ENCODE measurements at places on chromosomes 5 and 9.
A peak's percentile ranks its signal among the peaks of the same experiment; 100 is the strongest.

DNA sequence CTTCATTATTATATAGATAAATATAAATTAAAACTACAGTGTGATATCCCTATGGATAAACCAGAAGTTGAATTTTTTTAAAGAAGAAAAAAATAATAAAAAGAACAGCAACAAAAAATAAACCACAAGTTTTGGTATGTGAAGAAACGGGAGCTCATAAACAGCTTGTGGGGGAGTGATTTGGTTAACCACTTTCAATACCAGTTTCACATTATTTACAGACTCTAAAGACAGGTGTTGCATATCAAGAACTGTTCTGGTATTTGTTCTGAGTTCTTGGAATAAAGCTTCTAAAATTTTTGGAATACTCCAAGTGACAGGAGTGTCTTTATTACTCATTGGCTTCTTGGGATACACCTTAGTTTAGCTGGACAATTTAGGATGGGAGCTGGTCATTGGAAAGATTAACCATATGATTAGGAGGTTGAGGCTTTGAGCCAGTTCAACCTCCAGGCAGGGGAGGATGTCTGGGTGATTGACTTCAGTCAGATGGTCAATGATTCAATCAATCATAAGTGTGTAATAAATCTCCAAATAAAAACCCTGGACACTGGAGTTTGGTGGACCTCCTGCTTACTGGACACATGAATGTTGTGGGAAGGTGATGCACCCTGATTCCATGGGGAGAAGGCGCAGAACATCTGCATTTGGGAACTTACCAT lies 2223.1 kb upstream of the C9orf72 start:
- DNase-seq = no peak

GRCh38 chr9:131651599-131651998 lies 88.3 kb downstream of the RAPGEF1 start:
- no peak for DNase-seq

DNA sequence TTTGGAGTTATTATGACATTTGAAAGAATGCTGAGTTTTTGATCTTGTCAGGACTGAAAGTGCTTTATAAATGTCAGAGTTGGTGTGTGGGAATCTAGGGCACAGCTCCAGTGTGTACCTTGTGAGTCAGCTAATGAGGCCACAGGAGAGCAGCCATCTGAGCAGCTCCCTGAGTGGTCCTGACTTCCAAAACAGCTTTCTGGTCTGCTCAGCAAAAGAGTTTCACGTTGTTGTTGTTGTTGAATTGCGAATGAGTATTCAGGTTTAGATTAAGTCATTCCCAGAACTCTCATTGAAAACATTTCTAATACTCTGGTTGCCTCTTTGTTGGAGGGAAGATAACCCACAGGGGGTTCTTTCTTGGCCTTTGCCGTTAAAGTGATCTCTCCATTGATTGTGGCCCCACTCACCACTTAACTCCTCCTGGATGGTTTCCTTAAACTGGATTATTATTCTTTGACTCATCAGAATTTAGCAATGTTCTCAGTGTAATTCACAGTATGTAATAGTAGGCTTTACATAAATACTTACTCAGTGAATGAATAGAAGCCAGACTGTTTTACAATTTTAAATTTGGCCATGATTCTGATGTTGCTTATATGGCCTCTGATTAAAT lies 125.1 kb upstream of the SGCD start:
- DNase-seq = peak; percentile 89

- no peak for DNase-seq
Measured at GRCh38 chr5:68480335-68480940, 264.9 kb downstream of the PIK3R1 start.

- no peak for DNase-seq
Measured at GRCh38 chr9:111527347-111527746, 2.4 kb downstream of the ZNF483 start.

- DNase-seq = no peak
Measured at GRCh38 chr5:41575110-41575779, 64.8 kb upstream of the PLCXD3 start.

- peak; percentile 44 for DNase-seq
Measured at GRCh38 chr5:155082401-155082800, 68.8 kb downstream of the KIF4B start.

- DNase-seq = no peak
Measured at GRCh38 chr5:66362687-66363086, 218.6 kb downstream of the SREK1 start.

DNA sequence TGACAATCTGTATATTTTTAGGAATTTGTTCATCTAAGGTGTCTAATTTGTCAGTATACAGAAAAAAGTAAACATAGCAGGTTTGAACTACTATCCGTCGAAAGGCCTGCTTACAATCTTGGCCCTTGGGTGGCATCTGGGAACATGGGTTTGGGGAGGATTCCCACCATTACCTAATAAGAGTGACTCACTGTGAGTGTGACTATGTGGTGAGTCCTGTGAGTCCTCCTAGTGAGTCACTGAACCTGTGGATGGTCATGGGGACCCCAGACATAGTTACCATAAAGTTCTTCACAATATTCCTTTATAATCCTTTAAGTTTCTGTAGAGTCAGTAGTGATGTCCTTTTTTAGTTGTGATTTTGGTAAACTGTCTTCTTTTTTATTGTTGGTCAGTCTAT lies 37.0 kb downstream of the RNF130 start:
- no peak for DNase-seq

DNA sequence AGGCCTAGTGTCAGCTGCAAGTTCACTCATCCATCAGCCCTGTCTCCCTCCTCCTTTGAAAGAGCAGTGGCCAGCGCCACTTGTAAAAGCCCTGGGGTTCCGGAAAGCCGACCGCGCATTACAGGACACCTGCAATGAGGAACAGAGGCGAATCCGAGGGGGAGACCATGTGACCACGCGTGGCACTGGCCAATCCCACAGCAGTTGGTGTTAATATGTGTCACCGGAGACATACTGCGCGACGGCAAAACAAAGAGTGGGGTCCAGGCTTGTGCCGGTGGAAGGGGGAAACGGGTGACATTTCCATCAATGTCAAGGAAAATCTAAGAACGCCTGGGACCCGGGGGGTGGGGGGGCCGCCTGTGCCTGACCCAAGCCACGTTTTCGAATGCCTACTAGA lies 480.8 kb downstream of the SPATA31A7 start:
- no peak for DNase-seq

GRCh38 chr9:37952731-37953130 lies 48.8 kb upstream of the SLC25A51 start:
- peak; percentile 76 for DNase-seq

DNA sequence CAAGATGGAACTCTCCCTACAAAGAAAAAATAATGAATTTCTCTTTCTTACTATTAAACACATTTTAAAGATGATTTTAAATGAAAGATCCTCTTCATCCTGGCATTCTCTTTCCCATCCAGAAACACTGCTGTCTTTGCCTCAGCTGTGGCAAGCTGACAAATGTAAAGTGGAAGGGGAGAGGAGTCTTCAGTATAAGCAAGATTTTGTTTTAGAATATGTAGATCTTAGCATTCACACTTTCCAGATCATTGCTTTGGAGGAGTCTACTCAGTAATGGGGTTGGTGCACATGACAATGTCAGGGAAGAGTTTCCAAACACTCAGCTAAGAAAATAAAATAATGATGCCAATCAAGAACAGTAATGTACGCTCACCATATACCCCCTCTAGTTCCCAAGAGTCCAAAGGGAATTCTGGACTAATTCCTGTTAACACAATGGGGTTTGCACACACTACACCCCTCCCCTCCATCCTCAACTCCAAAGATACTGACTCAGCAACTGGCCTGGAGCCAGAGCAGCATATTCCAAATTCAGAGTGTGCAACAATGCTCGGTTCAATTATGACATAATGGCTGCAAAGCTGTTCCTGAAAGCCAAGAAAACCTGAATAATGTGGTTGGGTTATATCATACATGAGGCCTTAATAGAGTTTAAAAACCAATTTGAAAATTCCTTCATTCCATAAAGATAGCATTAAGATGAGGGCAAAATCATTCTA lies 4.6 kb downstream of the C5orf63 start:
- peak; percentile 84 for DNase-seq

DNA sequence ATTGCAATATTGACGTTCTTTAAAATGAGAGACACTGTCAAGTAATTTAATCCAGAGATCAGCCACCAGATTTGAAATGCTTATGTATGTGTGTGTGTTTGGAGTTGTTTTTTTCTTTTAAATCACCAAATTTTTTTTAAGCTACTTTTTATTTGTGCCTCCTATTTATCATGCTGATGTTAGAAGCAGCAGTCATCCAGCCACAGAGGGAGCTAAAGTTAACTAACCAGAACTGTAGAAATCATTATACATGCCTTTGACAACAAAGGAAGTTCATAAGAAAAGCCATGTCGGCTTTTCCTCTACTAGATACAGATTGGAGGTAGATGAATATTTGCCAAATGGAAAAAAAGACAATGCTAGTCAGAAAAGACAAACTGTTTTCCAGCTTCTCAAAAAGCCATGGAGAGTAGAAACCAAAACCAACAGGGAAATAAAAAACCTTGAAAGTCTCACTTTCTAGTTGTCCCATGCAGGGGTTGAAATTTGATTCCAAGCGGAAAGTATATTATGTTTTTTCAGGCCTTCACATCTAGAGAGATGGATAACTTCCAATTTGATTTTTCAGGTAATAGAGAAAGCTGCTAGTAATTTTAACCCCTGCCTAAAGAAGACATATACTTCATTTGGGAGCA lies 4.5 kb downstream of the PURA start:
- no peak for DNase-seq

- DNase-seq = no peak
Measured at GRCh38 chr5:82747986-82748385, 329.2 kb downstream of the TMEM167A start.

GRCh38 chr5:62144401-62145022 lies 161.5 kb upstream of the KIF2A start:
- no peak for DNase-seq

- no peak for DNase-seq
Measured at GRCh38 chr5:62284946-62285891, 20.8 kb upstream of the KIF2A start.

DNA sequence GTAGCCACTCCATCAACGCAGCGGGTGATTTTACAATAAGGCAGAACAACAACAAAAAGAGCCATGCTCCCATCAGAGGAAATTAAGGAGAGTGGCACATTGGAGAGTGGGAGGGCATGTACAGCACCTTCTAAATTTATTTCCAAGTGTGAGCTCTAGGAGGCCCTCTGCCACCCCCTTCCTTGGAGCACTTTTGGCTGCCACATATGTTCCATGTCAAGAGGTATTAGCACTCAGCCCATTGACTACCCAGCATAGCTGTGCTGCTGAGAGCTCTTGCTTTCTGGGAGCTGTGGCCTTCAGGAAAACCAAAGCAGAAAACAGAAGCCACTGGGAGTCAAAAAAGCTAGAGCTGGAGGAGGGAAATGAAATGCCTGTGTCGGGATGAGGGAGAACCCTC lies 200.2 kb upstream of the PANK3 start:
- DNase-seq = no peak

GRCh38 chr5:167790462-167791260 lies 500.8 kb upstream of the WWC1 start:
- DNase-seq = no peak

- DNase-seq = no peak
Measured at GRCh38 chr5:32304622-32305021, 8.1 kb downstream of the MTMR12 start.
